Activated naive CD8-positive, alpha-beta T cell treated with anti-CD3 and anti-CD28 coated beads, Interleukin-2, amount 10 ng/mL, durations not matched to agents 7 days and 5 days (primary cell): ENCODE measurements at places on chromosomes 16 and 17.
A peak's percentile ranks its signal among the peaks of the same experiment; 100 is the strongest.

DNA sequence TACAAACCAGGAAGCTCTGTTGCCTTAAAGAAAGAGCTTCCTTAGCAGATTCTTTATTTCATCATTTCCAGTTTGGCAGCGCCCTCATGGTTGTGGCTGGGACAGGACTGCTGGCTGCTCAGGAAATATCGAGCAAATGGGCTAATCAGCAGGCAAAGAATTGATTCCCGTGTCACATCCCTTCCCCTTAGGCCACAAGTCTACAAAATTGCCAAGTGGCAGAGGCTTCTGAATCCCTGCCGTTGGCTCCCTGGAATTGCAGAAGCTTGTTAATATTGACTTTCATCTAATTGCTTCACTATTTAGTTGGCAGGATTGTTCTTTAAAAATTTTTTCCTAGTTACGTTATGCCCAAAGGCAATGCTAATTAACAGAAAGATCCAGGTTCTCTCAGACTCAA lies 456.3 kb upstream of the ERCC4 start:
- DNase-seq = no peak

DNA sequence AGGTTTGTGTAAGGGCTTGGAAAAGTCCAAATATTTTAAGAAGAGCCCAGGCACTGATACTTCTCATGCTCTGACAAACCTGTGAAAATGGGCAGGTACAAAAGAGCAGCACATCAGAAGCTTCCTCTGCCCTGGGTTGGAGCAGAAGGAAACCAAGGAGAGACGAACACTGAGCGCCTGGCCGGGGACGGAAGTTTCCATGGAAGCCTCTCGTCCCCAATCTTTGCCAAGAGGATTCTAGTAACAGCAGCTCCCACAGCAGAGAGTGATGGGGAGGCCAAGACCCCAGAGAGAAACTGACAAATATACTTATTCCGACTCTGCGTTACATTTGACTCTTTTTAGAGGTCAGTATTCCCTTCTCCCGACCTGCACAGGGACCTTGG lies 268.5 kb downstream of the C16orf95 start:
- no peak for DNase-seq

DNA sequence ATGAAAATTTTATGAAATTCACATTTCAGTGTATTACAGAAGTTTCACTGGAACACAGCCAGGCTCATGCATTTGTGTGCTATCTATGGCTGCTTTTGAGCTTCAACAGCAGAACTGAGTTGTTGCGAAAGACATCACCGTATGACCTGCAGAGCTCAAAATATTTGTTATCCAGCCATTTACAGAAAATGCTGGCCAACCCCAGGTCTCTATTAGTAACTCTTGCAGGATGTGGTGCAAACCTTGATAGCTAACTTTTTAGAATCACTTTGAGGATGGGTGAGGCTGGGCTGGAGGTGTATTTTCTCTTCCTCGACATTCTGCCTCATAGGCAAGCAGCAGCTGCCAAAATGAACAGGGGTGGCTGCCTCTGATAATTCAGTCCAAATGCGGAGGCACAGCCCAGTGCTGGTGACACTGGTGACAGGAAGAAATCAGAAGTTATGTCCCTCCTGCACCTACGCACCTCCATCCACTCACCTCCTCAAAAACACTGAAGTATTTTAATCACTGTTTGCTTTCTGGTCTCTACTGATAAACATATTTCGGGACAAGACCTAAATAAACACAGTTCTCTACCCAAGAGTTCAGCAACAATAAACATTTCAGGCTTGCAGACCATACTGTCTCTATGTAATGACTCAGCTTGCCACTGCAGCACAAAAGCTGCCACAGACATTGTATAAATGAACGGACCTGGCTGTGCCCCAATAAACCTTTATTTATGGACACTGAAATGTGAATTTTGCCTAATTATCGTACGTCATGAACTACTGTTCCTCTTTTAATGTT lies 28.5 kb downstream of the ARHGAP17 start:
- no peak for DNase-seq

DNA sequence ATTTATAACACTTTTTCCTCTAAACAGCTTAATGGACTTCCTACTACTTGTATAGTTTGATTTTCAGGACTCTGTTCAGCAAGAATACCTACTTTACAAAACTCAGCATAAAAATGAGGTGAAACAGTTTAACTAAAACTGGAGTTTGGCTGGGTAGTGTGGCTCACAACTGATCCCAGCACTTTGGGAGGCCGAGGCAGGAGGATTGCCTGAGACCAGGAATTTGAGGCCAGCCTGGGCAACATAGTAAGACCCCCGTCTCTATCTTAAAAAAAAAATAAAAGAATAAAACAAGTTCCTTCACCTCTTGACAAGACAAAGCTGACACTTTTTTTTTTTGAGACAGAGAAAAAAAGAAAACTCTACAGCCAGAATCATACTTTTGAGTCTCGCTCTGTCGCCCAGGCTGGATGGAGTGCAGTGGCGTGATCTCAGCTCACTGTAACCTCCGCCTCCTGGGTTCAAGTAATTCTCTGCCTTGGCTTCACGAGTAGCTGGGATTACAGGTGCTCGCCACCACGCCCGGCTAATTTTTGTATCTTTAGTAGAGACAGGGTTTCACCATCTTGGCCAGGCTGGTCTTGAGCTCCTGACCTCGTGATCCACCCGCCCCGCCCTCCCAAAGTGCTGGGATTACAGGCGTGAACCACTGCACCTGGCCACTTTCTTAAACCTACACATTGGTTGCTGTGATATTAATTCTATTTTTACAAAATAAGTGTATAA lies 2.6 kb downstream of the PDF start:
- no peak for DNase-seq

- DNase-seq = no peak
These were observed 241.3 kb upstream of the ZFHX3 start for GRCh38 chr16:73289232-73289631.

DNA sequence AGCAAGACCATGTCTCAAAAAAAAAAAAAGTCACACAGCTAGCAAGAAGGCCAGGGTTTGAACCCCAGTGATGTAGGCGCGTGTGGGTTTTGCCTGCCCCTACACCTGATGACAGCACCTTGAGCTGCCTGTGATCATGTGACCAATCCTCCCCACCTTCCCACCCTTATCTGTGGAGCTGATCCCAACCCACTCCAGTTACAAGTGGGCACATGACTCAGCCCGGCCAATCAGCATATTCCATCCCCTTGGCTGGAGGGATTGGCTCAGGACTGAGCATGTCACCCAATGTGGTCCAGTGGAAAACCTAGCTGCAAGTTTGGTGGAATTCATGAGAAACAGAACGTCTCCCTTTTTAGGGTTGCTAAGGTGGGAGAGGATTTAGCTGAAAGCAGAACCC lies 6.6 kb downstream of the TMEM114 start:
- DNase-seq = no peak

DNA sequence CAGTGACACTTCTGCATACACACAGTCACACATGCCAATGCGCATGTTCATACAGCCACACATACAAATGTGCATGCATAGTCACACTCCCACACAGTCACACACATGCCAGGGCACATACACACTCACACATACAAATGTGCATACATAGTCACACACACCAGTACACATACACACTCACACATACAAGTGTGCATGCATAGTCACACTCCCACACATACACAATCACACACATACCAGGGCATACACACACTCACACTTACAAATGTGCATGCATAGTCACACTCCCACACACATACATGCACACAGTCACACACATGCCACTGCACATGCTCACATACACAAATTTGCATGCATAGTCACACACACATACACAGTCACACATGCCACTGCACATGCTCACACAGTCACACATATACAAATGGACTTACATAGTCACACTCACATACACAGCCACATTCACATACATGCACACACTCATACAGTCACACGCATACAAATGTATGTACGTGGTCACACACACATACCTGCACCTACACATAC lies 84.2 kb downstream of the SOCS1 start:
- DNase-seq = no peak

- no peak for DNase-seq
These were observed 43.3 kb upstream of the ATP2A3 start for GRCh38 chr17:4007346-4008081.

DNA sequence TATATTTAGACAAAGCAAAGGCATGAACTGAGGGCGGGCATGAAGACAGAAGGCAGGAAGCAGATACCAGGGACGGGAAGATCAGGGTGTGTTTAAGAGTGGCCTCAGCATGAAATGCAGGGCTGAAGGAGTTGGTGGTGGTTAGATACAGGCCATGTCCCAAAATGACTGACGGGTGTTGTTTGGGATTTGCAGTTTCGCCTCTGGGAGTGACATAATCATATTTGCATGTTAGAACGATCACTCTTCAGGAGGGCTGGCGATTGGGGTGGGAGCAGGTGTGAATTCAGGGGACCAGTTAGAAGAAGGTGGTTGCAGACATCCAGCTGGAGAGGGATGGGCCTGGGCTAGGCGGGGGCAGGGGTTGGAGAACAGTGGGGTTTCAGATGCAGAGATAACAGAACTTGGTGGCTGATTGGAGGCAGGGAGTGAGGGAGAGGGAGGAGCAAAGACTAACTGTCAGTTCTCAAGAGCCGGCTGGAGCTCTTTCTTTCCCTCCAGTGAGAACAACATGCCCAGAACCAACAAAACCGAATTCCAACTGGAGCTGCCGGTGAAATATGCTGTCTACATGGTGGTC lies 27.2 kb upstream of the ITGAX start:
- DNase-seq = no peak

DNA sequence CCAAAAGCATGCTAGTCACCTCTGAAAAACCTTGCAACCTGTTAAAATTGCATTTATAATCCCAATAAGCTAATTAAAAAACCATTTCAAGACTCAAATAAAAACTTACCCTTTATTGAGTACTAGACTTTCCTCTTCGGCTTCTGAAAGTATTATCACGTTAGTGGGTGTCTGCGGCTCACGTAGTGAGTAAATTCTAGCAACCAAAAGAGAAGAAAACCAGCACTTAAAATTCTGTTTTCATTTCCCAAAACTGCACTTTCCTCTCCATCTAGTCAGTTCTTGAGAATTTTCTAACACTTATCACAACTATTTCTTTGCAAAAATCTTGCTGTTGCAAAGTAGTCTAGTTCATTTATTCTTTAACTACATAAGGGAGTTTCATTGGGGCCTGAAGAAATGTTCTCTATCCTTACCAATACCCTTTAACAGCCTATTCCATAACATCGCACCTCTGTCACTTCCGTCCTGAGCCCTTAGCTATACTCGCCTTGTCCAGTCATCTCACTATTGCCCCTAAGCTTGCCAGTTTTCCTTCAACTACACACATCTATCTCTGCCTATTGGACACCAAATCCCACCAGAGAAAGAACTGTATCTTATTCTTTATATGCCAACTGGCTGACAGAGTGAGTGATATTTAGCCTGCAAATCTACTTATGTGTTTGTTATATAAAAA lies 8.7 kb downstream of the NUP88 start:
- no peak for DNase-seq

- DNase-seq = peak; percentile 32
These were observed 9.8 kb upstream of the MED11 start for GRCh38 chr17:4721203-4722135.

GRCh38 chr17:57412520-57413096 lies 156.3 kb downstream of the MSI2 start:
- no peak for DNase-seq

DNA sequence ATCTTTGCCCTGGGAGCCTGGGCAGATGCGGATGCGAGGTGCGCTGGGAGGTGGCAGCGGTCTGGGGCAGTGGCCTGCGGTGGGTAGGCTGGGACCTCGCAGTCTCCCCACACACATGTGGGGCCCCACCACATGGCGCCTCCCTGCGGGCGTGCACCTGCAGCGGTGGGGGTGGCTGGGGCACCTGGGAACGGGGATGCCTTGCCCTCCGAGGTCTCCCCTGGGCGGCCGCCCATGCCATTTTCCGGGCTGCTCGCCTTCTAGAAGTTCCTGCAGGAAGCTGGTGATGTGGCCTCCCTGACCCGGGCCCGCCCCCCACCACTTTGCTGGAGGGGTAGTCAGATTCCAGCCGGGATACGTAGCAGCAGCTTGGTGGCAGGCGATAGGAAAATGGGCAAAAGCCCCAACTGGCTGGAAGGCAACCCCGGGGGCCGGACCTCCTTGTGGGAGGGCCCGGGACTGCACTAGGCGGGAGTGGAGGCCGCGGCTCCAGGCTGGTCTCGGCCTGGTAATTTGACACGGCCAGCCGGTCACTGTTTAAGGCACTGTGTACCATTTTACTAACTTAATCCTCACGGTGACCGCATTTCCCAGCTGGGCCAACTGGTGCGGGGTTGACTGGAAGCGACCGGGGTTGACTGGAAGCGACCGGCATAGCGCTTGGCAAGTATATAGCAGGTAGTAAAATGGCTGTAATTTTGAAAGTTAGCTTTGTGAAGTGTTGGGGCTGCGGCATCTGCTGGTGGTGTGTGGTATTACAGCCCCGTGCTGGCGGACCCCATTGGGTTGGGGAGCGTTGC lies 38.5 kb downstream of the IGF2BP1 start:
- DNase-seq = peak; percentile 58

GRCh38 chr17:4948931-4949320 lies 596 bp upstream of the PFN1 start:
- no peak for DNase-seq

GRCh38 chr16:30122604-30123160 lies 338 bp downstream of the MAPK3 start:
- peak; percentile 51 for DNase-seq

GRCh38 chr17:61150686-61151299 lies 248.8 kb upstream of the TBX2 start:
- no peak for DNase-seq

DNA sequence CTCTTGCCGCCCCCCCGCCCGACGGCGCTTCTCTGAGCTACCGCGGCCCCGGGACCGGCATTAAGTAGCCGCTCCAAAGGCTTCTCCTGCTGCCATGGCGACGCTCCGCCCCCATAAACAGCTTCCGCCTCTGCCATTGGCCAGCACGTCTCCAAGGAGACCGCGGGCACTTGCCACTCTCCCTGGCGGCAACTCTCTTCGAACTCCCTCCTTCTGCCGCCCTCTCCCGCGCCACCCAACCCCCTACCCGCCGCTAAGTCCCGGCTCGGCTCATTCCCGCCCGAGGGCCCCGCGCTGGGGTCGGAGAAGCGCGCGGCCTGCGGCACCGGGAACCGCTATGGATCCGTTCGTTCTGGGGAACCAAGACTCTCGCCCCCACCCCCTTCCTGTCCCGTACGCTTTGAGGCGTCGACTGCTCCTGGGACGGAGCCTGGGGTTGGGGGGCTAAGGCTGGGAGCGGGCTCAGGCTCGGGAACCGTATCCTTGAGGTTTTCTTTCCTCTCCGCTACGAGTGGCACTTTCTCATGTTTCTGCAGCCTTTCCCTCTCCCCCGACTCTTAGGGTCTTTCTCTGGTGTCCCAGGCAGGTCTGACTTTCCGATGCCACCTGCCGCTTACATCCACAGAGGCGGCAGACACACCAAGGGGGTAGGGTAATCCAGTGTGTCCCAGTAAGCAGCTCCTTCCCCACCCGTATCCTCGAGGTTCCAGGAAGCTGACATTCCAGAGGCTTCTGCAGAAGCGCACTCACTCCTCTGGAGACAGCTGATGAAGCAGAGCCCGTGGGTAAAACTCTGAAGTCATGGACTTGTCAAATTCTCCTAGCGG lies at the start of gene FOXJ1:
Gene FOXJ1, minus strand, starts transcription at position 34 of the 827 bp plus-strand sequence. CDS start 850 bp downstream, outside the sequence.
- peak; percentile 95 for DNase-seq

GRCh38 chr16:81403601-81404391 lies 40.8 kb upstream of the CMIP start:
- peak; percentile 87 for DNase-seq
